ENCODE measurements at places on chromosomes 4 and X.

GRCh38 chr4:146462251-146462650 lies 59.5 kb downstream of the SLC10A7 start:
- DNase-seq: no peak

DNA sequence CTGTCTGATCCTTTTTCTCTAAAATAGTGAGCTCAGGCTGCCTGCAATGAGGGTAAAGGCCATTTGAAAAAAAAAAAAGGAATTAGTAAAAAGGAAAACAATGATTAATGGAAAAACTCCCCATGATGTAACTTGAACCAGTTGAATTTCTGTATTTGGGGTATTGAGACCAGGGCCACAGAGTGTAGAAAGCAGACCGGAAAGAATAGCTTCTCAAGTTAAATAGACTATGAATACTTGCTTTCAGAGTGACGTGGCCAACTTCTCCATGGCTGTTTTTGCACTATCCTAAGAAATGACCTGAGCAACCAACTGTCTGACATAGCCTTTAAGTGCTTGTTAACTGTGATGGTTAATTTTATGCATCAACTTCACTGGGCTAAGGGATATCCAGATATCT lies 222.1 kb upstream of the INTU start:
- DNase-seq: no peak

DNA sequence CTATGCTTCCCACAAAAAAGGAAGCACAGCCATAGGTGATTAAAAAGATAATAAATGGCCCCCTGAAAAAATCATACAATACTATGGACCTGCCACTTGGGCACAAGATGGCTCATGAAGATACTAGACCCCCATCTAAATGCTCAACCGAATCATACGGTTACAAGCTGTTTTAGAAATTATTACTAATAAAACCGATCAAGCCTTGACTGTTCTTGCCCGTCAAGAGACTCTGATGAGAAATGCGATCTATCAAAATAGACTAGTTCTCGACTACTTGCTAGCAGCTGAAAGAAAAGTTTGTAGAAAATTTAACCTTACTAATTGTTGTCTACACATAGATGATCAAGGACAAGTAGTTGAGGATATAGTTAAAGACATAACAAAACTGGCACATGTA lies 40.1 kb upstream of the UGT2B7 start:
- no peak for DNase-seq

- no peak for DNase-seq
Observed at GRCh38 chr4:92433272-92433758, 129.5 kb downstream of the GRID2 start.

- no peak for DNase-seq
Observed at GRCh38 chr4:164876700-164877324, at the start of gene APELA. APELA (plus strand) TSS chr4:164877178; CDS start chr4:164877332, 154 bp downstream.

GRCh38 chrX:55593296-55593695 lies 29.9 kb upstream of the FOXR2 start:
- no peak for DNase-seq

DNA sequence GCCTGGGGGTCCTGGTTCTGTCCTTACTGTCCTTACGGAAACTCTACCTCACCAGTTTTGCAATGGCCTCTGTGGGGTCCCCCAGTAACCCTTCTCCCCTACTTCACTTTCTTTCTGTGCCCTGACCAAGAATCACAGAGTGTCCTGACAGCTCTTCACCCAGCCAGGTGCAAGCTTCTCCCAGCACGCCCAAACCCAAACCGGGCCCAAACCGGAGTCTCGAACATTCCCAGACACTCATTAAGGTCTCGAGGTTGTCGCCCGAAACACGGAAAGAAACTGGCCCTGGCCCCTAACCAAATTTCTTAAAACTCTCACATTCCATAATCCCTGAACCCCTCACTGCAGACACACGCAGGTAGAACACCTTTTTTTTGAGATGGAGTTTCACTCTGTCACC lies 19.1 kb downstream of the TRIML1 start:
- DNase-seq: no peak

DNA sequence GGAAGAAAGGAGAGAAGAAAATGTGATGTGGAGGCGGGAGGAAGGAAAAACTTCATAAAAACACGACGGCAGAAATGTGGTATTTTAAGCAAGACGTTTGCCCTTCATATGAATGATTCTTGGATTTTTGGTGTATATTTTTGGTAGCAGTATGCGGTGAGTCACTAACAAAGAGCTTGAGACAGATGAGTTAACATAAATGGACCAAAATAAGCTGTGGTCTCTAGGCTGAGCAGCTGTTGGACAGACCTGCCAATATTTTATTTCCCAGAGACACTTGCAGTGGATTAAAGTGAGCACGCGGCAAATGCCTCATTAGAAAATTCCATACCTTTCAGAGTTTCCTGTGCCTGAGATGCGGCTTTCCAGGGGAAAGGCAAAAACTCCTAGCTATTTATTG lies 43.1 kb upstream of the RPS6KA3 start:
- no peak for DNase-seq

DNA sequence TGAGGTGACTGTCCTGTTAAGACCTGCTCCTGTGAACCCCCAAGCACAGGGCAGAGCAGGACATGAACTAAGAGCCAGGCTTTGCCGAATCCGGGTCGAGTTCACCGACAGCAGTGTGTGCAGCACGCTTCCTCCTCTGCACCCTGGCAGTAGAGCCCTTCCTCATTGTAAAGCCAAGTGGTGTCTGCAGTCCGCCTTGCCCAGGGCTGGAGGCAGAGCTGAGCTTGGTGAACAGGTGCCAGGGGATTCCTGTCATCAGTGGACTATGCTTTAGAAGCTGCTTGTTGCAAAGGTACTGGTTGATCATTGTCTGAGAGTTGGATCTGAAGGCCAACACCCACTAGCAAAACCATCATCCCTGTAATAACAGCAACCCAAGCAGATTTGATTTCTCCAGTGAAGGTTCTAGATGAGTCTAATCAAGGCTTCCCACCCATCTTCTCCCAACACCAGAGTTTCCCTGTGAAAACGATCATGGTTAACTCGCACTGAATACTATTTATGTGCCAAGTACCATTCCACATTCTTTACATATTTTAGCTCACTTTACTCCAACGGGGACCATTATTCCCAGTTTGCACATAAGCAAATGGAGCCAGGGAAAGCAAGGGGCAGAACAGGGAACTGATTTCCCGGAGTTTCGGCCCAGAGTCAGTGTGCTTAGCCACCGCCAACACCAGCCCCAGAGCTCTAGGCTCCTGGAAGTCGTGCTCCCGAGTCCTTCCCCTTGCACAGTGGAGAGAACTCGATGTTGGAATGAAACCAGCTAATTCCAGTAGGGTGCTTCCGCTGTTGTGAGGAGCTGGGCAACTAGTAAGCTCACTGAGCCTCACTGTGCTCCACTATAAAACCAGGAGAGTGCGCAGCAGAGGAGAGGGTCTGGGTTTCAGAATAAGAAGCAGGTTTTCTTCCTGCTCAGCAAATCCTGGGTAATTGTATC lies 1.4 kb upstream of the SLC34A2 start:
- DNase-seq: no peak

- DNase-seq: no peak
Observed at GRCh38 chr4:118790544-118790943, 45.4 kb downstream of the SEC24D start.

- DNase-seq: no peak
Observed at GRCh38 chrX:330726-331150, 12.1 kb upstream of the GTPBP6 start.

DNA sequence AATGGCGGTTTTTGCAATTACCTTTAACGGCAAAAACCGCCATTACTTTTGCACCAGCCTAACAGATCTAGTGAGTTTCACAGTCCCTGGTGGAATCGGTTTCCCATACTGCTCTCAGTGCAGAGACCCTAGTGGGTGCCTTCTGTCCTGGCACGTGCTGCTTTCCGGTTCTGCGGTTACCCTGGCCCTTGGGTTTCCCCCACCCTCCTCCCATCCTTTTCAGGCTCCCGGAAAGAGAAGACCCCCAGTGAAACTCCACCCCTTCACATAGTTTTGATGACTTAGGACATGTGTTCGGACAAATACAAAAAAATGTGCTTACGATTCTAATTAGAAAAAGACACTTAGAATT lies 36.9 kb downstream of the NLGN3 start:
- peak; percentile 4 for DNase-seq

GRCh38 chr4:6582889-6583490 lies 8.0 kb downstream of the MAN2B2 start:
- DNase-seq: no peak

- no peak for DNase-seq
Observed at GRCh38 chr4:36183665-36184393, 60.5 kb downstream of the ARAP2 start.

DNA sequence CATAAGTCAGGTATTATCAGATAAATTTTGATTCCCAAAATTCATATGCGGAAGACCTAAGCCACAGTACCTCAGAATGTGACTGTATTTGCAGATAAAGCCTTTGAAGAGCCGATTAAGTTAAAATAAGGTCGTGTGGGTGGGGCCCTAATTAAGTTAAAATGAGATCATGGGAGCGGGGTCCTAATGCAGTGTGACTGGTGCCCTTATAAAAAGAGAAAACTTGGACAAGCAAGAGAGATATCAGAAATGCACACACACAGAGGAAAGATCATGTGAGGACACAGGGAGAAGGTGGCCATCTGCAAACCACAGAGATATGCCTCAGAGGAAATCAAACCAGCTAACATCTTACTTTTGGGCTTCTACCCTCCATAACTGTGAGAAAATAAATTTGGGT lies 236.1 kb downstream of the FBXO8 start:
- DNase-seq: no peak

- DNase-seq: no peak
Observed at GRCh38 chr4:149512501-149512900, 303.1 kb downstream of the IQCM start.

GRCh38 chr4:181509073-181509472 lies 734.1 kb upstream of the TENM3 start:
- no peak for DNase-seq

DNA sequence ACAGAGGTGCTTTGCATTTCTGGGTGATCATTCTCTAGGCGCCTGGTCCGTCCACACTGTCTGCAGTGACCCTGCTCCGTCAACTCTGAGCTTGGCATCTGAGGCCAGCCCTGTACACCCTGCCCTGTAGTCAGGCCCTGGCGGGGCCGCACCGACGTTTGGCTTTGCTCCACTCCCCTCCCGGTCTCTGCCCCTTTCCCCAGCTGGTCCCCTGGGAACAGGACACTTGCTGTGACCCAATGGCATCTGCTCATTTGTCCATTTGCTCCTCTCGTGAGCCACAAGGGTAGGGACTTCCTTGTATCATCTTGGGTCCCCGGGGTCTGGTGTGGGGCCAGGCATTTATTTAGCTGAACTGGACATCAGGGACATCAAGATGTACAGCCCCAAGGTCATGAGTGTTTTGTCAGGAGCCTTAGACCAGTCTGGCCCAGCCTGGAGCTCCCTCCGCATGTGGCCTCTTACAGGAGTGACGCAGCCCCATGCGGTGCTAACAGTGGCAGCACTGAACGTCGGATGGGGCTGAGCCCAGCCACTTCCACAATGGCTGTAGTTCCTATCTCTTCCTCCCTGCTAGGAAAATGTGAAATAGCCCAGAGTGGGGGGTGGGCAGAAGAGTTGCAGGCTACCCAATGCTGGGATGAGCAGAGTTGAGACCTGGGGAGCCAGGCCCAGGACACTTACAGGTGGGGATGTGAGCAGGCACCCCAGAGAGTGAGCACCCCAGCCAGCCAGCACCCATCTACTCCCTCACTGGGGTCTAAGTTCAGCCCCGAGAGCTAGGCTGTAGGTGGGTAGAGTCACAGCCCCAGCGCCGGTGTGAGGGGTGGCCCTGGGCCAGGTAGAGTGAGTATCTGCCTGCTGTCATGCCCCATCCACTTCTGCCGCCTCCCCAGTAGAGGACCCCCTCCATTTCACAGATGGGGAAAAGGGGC lies 2.0 kb upstream of the SH3BP2 start:
- DNase-seq: no peak

GRCh38 chrX:153687121-153688039 lies at the start of gene SLC6A8:
SLC6A8 (plus strand) TSS chrX:153687926; CDS start chrX:153688575, 649 bp downstream.
- no peak for DNase-seq

GRCh38 chr4:92305148-92305877 lies 1.5 kb downstream of the GRID2 start:
- no peak for DNase-seq

DNA sequence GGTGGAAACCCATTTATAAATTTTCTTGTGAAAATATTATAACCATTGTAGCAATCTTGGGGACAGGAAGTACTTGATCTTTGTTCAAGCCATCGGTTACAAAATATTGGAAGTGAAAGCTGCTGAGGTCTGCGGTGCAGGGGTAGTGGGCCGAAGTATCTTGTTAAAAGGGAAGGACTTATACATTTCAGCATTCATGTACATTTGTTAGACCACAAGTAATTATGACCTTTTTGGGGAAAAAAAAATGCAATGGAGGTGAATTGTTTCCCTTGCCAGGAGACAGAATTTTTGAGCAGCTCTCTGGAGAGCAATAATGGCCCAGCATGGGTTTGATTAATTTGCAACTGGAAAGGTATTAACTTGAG lies 121.3 kb downstream of the EGF start:
- DNase-seq: no peak

DNA sequence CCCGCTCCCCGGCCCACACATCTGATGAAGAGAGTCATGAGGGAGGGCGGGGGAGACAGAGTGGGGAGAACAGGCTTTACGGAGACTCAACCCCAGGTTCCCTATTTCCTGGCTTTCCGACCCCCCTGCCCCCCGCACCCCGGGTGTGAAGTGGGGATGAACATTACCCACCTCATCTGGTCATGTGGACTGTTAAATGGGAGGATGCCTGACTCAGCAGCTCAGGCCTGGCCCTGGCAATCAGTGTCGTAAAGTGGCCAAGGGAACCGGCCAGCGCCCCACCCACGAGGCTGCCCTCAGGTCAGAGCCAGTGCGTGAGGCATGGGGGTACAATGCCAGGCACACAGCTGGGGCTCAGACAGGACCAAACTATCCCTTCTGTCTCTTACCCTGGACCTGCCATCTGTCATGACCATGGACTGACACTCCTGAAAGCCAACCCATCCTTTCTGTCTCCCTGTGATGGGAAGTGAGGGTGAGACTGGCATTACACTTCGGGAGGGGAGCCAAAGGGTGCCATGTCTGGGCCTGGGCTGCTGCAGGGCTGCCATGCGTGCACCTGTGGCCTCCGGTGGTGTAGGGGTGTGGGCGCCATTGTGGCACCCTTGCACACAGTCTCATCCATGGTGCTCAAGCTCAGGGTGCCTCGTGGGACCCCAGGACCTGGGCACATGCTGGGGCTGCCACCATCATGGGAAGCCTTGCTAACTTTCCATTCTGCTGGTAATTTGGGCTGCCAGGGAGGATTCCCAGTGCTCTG lies 106.1 kb upstream of the PSAPL1 start:
- no peak for DNase-seq

DNA sequence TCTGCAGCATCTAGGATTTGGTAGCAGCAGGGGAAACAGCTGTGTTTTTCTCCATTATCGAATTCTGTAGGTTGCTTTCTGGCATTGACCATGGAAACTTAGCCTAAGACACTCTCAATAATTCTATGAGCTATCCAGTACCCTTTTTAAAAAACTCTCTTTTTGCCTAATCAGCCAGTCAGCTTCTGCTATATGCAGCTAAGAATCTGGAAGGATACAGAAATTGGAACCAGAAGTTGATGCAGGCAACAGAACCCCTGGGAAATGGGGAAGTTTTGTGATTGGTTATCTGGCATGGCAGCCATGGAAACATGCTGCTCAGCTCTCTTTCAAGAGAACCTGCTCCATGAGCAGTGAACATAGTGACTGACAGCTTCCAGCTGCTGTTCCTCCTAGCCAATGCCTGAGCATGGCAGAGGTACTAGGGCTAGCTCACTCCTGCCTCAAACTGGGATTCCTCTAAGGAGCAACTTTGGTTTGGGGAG lies 417.6 kb upstream of the MAOA start:
- DNase-seq: no peak

All from stimulated activated CD8-positive, alpha-beta memory T cell treated with anti-CD3 and anti-CD28 coated beads, Interleukin-15, amount 100 ng/mL, for 24 hours (primary cell).